ENCODE measurements at places on chromosomes 2 and 18.

- DNase-seq = no peak
Measured at GRCh38 chr2:120894966-120895365, 159.3 kb downstream of the GLI2 start.

DNA sequence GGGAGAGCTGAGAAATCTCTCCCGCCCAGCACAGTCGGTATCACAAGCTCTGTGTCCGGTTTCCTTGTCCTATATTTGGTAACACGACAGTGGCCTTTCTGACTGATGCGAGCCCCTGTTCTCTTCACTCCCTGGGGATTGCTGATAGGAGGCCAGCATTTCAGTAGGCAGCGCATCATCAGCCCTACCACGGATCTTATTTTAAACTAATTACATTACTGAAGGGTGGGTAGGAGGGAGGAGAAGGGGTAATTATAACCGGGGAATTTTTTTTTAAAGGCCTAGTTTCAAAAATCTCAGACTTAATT is 125.6 kb upstream of the LGALSL start:
- DNase-seq = no peak

GRCh38 chr2:135843671-135844070 is 6.7 kb upstream of the LCT start:
- peak; percentile 7 for DNase-seq

DNA sequence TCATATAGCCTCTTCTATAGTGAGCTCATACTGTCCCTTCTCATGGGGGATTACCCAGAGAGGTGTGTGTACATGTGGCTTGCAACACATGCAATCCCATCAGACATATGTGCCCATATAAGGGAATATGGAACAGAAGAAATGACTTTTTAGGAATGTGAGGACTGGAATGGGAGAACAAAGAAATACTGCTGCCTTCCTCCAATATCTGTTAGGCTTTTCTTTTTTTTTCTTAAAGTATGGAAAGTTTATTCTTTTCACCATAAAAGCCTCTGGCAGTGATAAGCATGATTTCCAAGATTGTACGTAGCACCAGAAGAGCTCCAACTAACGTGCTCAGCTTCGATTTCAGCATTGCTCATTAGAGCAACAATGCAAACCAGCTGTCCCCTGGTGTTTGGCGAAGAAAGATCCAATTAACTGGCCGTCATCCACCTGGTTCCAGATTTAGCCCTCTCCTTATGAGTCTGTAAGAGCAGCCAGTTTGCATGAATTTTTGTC is 113.6 kb downstream of the ADCYAP1 start:
- DNase-seq = no peak

DNA sequence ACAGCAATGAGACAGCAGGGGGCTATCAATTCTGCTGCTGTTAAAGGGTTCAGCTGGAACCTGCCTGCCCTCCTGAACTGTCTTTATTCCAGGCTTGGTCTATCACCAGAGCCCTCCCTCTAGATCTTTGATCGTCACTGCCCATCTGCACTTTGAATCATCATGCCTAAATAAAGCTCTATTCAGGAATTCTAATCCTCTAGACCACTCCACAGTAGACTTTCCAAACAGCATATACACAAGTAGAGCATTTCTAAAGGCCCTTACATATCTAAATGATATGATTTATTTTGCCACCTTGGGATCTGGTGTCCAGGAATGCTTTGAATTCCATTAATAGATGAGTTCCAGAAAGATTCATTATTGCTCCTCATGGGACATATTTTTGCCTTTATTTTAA is 542.1 kb upstream of the SYT4 start:
- no peak for DNase-seq

- DNase-seq = peak; percentile 90
Measured at GRCh38 chr2:207289295-207290018, 123.7 kb upstream of the KLF7 start.

GRCh38 chr2:196441527-196441926 is 198.0 kb upstream of the CCDC150 start:
- no peak for DNase-seq

DNA sequence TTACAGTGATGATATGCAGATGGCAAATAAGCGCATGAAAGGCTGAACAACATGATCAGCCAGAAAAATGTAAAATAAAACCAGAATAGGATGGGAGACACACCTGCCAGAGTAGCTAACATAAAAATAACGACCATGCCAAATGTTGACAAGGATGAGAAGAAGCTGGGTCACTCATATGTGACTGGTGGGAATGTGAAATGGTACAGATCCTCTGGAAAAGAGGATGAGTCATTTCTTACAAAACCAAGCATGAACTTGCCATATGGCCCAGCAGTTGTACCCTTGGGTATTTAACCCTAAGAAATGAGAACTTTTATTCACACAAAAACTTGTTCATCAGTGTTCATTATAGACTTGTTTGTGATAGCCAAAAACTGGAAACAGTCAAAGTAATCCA is 143.8 kb downstream of the SH3BP4 start:
- peak; percentile 45 for DNase-seq

DNA sequence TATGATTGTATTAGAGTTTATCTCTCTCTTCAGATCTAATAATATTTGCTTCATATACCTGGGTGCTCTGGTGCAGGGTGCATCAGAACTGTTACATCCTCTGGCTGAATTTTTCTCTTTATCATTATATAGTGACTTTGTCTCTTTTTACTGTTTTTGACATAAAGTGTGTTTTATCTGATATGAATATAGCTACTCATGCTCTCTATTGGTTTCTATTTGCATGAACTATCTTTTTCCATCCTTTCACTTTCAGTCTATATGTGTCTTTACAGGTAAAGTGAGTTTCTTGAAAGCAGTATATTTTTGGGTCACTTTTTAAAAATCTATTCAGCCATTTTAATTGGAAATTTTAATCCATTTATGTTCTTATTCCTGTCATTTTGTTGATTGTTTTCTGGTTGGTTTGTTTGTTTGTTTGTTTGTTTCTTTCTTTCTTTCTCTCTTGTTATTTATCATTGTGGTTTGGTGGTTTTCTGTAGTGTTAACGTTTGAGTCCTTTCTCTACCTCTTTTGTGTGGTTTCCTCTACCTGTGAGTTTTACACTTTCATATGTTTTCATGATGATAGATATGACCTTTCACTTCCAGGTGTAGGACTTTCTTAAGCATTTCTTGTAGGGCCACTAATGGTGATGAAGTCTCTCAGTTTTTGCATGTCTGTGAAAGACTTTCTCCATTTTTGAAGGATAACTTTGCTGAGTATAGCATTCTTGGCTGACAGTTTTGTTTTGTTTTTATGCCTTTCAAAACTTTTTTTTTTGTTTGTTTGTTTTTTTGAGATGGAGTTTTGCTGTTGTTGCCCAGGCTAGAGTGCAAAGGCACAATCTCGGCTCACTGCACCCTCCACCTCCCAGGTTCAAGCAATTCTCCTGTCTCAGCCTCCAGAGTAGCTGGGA is 54.9 kb downstream of the CCNT2 start:
- DNase-seq = no peak

GRCh38 chr18:54433368-54433767 is 75.7 kb downstream of the C18orf54 start:
- no peak for DNase-seq

GRCh38 chr2:106011380-106011779 is 182.7 kb downstream of the UXS1 start:
- DNase-seq = no peak

- no peak for DNase-seq
Measured at GRCh38 chr2:95319481-95320343, 22.6 kb downstream of the KCNIP3 start.

DNA sequence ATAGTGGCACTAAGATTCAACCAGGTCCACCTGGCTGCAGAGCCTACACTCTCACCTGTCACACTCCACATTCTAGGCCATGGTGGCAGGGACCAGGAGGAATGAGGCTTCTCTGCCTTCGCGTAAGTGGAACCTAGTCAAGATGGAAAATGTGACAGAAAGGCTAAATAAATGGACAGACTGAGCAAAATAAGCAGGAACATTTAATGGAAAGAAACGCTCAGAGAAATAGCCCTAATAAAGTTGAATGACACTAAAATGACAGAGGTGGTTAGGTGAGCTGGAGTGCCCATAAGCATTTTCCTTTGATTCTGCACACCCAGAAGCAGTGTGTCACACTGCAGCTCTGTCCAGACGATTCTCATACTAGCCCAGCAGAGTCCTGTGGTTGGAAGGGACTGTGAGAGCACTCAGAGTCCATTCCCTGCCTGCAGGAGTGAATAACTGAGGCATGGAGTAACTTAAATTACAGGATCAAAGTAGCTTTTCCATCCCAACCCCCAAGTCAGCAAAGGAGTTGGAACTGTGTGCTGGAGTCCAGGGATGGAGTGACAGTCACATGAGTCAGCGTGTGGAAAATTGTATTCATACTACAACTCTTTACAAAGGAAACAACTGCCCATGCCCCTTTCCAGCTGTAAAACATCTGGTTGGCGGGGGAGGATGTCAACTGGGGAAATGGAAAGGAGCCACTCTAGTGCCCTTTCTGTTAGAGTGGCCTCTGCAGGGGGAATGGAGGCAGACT is 105.4 kb upstream of the LGALSL start:
- DNase-seq = peak; percentile 55

DNA sequence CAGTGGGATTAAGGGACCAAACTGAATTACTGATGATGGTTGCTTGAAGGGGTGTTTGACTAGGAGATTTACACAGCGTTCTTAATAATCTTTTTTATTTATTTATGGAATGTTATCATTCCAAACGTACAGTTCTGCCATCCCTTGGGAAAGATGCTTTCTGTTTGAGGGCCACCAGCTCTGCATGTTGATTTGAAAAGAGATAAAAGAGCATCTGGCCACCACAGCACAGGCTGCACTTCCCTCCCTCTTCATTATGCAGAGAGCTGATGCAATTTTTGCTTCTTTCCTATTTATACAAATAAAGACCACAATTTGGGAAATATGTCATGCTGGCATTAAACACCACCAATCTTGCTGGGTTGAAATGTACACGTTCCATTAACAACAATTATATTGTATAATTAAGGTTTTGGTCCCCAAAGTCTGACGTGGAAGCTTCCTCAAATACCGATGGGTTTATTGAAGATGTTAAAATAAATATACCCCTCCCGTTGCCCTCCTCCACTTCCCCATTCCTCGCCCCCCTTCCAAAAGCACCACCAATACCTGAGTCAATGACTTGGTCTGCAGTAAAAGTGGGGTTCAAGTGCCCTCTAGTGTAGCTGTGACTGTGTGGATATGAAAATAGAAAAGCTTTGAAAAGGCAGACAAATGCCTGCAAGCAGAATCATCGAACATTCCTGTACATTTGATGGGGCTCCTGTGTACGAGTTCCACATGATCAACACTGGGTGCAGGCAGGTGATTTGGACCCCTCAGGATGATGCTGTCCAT is 211.9 kb downstream of the HRH4 start:
- DNase-seq = no peak

DNA sequence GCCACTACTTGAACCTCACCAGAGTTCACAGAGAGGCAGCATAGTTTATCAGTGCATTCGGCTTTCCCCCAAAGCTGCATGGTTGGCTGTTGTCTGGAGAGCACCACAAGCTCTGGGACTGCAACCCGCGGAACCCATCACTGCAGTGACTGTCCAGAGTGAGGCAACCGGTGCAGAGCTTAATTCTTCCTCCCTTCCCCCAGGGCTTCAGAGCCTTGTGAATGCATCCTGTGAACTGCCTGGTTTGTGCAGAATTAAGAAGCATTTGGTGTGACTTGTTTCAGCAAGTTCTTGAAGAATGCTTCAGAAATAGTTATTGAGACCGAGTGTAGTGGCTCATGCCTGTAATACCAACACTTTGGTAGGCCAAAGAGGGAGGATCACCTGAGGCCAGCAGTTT is 99.2 kb upstream of the FOSL2 start:
- DNase-seq = peak; percentile 68

- no peak for DNase-seq
Measured at GRCh38 chr2:13005761-13006335, 289.1 kb downstream of the TRIB2 start.

All from bronchial epithelial cell (primary cell).